Stimulated activated CD4-positive, alpha-beta T cell treated with anti-CD3 and anti-CD28 coated beads, Interleukin-2, amount 100 ng/mL, for 24 hours (primary cell): ENCODE measurements at places on chromosomes 3 and 15.
A peak's percentile ranks its signal among the peaks of the same experiment; 100 is the strongest.

GRCh38 chr3:197791892-197792647 is 1.0 kb downstream of the LRCH3 start:
- DNase-seq, result peak; percentile 34

DNA sequence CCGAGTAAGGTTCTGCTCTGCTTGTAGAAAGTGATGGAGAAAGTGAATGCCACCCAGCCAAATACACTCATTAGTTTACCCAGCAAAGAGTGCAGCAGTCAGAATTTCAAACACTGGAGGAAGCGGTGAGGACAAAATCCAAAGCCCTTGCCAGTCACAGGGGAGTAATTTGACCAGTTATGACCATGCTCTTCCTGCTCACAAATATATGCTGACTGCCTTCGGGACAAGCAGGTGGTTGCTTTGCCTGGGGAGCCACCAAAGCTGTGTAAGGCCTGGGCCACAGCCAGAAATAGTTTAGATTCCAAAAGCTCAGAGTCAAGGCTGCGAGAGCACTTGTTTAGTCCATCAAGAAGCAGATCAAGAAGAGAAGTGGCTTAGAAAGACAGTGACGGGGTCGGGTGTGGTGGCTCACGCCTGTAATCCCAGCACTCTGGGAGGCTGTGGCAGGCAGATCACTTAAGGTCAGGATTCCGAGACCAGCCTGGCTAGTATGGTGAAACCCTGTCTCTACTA is 51.0 kb upstream of the ATP13A3 start:
- DNase-seq, result no peak

- DNase-seq, result no peak
These were observed 4.7 kb downstream of the KY start for GRCh38 chr3:134646086-134646485.

DNA sequence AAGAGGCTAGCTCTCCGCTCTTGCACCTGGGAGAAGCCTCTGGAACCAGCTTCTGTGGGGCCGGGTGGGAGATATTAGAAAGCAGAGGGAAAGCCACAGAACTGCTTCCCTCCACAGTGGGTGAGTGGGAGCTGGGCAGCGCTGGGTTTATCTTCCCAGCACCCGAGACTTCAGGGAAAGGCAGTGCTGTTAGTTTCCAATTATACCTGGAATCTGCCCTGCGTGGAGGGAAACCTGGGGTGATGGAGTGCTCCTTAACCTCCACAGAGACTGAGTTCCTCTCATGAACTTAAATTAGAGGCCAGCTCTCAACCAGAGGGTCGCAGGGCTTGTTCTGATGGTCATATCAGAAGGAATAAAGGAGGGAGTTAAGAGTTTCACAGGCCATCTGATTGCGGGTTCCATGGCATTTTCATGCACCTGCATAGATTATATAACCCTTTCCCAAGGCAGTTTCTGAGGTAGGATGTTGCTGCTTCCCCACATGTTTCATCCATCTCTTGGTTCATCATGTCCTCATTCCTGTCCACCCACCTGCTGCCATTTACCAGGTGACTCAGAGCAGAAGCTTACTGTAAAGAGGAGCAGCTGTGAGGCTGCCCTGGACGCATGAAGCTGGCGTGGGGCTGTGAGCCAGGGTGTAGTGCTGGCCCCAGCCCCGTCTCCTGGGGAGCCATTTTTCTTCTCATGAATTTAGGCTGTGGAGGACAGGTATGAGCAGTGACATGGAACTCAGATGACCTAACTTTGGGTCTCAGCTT is 42.5 kb downstream of the CA12 start:
- no peak for DNase-seq

GRCh38 chr15:58110999-58111717 is 27.0 kb upstream of the AQP9 start:
- no peak for DNase-seq

DNA sequence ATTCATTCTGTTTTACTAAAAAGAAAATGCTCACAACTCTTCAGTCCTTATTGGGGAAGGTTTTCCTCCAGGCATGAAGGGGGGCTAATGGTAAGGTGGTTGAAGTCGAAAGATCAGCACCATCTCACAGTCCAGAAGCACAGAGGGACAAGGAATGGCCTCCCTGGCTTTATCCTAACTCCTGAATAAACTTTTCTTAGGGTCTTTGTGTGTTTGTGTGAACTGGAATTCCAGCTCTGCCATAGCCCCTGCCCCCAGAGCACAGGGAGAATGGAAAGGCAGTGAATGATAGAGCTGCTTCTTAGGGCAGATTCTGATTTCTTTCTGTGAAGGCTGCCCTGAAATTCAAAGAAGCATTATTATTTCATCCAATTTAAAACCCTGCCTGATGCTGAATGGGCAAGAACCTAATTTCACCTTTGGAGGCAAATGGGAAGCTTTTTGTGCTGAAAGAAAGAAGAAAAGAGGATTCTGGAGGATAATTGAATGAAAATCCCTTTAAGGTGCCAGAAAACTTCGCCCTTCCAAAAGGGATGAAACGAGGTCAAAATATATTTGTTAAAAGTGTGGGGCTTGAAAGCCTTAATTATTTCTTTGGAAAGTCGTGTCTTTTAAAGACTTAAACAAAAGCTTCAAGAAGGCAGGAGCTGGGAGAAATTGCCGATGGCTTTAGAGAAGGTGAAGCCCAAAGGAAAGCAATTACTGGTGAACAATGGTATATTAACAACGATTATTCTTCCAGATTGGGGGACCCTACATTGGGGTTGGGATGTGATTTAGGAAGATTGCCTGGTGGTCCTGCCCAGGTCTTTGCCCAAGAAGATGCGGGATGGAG is 259.9 kb upstream of the RGMA start:
- no peak for DNase-seq

GRCh38 chr3:71874618-71875017 is 89.7 kb upstream of the PROK2 start:
- DNase-seq, result no peak

- no peak for DNase-seq
These were observed 695 bp downstream of the RPL32 start for GRCh38 chr3:12840591-12841148.

DNA sequence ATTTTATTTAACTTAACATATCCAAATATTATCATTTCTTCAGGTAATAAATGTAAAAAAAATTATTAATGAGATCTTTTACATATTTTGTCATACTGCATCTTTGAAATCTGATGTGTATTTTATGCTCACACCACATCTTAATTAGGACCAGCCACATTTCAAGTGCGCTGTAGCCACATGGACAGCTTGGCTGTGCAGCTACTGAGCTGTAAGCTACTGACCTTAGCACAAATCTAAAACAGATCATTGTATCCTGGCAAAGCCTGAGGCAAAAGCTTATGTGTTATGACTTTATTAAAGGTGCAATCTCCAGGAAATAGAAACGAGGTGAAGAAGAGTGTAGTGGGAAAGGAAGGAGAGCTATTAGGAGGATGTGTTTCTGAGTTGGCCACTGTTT is 126.7 kb upstream of the UBE2E2 start:
- no peak for DNase-seq

GRCh38 chr3:183745300-183746098 is 47.9 kb downstream of the YEATS2 start:
- no peak for DNase-seq

- DNase-seq, result no peak
These were observed 13.3 kb downstream of the EBLN2 start for GRCh38 chr3:73074781-73075180.

- DNase-seq, result no peak
These were observed 80.2 kb downstream of the LPP start for GRCh38 chr3:188234132-188234531.

DNA sequence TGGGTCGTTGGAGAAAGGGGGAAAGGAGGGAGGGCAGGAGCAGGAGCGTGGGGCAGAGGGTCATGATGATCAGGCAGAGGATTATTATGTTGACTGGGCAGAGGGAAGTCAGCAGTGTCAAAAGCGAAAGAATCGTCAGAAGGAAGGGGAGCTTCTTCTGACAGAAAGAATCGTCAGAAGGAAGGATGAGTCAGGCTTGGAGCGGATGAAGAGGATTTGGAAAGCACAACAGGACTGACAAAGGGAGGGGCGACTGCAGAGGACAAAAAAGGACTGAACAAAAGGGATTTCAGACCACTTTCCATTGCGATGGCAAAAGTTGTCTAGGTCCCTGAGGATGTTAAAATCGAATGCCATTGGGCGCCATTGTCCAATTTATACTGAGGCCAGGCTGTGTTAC is 1053.5 kb downstream of the SI start:
- no peak for DNase-seq

DNA sequence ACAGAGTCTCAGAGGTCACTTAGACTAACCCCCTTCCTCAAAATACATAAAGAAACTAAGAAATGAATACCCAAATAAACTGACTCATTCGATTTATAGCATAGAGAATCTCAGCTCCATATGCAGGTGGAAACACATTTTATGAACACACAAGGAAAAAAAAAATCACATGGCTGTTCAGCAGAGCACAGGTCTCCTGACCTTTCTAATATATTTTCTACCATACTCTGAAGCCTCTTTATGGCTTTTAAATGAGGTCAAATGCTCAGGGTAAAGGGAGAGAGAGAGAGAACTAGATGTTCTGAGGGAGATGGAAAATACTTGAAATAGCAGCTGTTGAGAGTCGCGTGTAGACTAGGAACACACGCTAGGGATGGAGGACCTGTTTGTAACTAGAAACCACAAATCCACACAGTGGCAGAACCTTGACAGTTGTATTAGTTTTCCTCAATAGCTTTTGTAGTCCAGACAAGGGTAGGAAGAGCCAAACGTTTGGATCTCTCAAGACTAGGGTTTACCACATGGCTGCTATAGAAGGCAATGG is 165.3 kb downstream of the FMN1 start:
- DNase-seq, result no peak
